ENCODE measurements at places on chromosomes 6 and 20.

DNA sequence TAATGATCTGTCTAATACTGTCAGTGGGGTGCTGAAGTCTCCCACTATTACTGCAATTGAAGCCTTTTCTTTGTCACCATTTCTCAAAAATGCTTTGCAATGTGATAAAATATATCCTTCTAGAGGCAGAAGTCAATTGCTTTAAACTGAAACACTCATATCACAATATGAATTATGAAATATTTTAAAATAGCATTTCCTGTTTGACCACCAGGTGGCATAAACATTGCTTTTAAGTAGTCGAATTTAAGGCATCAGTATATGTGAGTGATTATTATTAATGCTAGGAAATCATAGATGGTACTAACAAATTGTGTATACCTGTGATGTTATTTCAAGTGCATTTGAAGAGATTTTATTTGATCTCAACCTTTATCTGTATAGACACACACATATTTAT lies 87.5 kb downstream of the MEI4 start:
- no peak for DNase-seq

DNA sequence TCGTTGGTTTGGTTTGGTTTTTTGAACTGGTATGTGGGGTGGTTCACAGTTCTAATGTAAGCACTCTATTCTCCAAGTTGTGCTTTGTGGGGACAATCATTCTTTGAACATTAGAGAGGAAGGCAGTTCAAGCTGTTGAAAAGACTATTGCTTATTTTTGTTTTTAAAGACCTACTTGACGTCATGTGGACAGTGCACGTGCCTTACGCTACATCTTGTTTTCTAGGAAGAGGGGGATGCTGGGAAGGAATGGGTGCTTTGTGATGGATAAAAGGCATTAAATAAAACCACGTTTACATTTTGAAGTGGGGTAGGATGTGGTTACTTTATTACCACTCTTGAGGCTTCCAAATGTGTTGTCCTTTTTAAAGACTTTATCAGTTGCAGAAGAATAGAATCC lies 168.0 kb downstream of the ZMYND8 start:
- DNase-seq, result no peak

GRCh38 chr20:10520528-10520927 lies 85.4 kb downstream of the SLX4IP start:
- no peak for DNase-seq

DNA sequence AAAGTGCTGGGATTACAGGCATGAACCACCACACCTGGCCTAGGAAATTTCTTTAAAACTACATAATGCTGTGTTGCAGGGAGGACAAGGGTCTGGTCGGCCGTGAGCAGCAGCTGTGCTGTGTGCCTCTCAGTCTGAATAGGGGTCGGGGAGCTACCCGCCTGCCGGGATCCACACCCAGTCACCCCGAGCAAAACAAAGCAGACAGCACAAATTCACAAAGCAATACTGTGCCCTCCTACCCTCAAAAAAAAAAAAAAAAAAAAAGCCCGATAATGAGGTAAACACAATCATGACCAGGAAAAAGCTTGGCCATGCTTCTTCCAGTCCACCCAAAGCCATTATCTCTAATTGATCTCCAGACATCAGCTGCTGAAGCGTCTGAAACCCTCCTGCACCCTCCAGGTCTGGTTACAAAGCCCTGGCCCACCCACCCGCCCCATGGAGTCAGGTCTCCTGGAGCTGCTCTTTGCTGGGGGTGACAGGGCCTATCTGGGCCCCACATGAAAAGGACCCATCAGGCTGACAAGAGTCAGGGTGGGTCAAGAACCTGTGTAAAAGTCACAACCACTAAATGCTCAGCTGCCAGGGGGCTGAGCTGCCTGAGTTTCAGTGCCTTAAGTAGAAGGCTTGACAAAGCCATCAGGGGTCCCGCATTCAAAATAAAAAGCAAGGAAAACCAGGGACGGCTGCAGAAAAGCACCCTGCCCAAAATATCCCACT lies 88.2 kb downstream of the NOL4L start:
- DNase-seq, result no peak

DNA sequence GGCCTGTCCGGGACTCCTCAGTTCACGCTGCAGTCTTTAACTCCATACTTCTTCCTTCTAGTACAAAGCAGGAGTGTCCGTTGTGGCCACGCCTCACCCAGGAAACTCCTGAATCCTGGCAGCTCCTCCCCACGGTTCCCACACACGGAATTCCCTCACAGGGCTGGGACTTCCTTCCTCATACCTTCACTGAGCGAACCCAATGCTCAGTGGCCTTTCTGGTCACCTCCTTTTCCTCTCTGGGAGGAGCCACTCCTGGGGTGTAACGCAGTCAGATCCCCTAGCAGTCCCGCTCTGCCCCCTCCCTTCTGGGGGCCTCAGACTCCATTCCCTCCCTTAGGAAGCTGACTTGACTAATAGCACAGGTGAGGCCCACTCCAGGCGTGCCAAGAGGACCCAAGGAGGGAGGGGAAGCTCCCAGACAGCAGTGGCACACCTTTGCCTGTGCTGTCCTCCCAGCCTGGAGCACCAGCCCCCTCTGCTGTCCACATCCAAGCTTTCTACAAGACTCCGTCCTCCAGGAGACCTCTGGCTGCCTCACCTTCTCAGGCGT lies at the start of gene SLC52A3:
Gene SLC52A3, minus strand, starts transcription at position 75 of the 553 bp plus-strand sequence. CDS start 2,726 bp downstream, outside the sequence.
- no peak for DNase-seq

DNA sequence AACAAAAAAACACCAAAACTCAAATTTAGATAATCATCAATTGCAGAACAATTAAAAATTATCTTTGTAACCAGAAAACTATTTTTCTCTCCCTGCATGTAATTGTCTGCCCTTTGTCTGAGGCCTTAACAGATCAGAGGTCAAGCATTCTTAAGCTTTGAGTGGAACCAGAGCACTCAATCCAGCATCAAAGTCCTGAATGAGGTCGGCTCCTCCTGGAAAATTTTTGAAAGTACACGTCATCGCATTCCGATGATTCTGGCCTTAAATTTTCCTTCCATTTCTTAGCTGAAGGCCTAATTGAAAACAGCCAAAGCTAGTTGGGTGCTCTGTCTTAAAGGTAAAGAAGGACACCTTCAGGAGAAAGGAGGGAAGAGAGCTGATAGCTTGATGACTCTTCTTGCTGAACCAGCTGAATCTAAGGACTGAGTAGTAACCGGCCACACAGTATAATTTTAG lies 510.2 kb upstream of the SULF2 start:
- DNase-seq, result no peak

DNA sequence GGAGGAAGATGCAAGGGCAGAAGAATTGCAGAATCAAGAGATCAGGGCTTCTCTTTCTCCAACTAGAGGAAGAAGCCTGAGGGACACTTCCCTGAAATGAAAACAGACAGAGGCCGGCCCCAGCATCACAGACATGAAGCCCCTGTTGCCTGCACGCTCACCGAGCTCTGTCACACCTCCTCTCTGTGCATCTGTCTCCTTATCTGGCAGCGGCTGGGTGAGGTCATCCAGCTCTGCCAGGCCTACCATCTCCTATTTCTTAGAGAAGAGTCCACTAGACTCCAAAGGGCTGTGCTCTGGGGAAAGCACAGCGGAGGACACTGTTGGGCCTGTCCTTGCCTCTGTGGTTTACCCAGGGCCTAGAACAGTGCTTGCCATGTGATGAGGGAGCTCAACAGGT lies 71.9 kb upstream of the MLN start:
- no peak for DNase-seq

DNA sequence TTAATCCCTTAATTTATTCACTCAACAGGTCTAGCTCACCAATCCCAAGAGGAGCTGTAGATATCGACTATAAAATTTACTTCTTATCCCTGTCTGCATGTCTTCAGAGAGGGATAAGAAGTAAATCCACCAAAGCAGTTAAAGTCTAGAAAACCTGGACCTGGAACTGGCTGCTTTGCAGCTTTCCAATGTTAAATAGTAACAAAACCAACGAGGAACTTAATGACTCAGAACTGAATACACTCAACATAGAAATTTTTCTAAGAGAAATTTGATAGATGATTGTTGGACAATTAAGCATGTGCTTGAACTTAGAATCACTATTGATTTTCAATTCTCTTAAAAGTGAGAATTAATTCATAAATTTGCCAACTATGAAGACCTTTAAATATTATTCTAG lies 11.5 kb upstream of the TMEM244 start:
- DNase-seq, result no peak

- no peak for DNase-seq
Observed at GRCh38 chr20:58235010-58235409, 6.6 kb upstream of the ANKRD60 start.
